ENCODE measurements at places on chromosomes 6 and 20. TPM values are rescaled to one million over a fixed set of nuclear protein-coding genes. Genes with fewer than 3 reads are reported as not detected.

The TGM3 gene
- total RNA-seq = not detected

The ID4 gene
- not detected for total RNA-seq

The HRH3 gene
- total RNA-seq = not detected

The RBM39 gene
- total RNA-seq = 689 TPM

DNA sequence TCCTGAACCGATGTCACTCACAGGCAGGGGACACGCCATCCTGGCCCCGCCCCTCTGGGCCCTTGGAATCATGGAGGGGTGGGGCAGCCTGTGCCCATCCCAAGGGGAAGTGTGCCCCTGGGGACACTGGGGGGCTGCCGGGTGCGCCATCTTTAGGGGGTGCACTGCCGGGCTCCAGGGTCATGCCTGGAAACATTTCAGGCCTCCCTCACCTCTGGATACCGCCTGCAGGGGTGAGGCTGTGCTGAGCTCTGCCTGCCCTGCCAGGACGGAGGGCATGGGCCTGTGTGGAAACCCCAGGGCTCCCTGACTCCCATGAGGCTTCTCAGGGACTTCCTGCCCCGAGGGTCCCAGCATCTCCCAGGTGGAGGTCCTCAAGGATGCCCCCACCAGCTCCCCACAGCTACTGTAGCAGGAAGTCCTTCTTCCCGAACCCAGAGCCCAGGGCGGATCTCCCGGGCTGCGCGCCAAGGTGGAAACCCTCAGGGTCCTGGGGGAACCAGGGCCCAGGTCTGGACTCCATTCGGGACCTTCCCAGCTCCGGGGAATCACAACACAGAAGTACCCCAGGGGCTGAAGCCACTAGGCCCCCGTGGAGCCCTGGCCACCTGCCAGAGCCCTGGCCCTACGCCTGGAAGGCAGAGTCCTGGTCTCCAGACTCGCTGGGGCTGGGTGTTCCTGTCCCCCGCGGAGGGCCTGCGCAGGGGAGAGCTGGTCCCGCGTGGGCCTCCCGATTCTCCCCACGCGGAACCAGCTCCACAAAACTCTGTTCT lies 15.6 kb downstream of the CHRNA4 start:
- H3K27ac ChIP-seq = no peak overlapping the region
- no peak for DNase-seq
- H3K27me3 ChIP-seq = no peaks in the 10 kb centered on the region
- no peaks in the 10 kb centered on the region for H3K36me3 ChIP-seq
- H3K4me1 ChIP-seq = no peaks in the 10 kb centered on the region
- no peak overlapping the region for H3K4me3 ChIP-seq

GRCh38 chr20:2987861-2988260 lies 55.6 kb upstream of the GNRH2 start:
- no peak overlapping the region for H3K4me3 ChIP-seq
- peaks cover 19% of the 10 kb centered on the region for H3K4me1 ChIP-seq
- H3K36me3 ChIP-seq = peaks cover 26% of the 10 kb centered on the region
- H3K27me3 ChIP-seq = no peaks in the 10 kb centered on the region
- no peak overlapping the region for H3K27ac ChIP-seq

GRCh38 chr6:143363299-143363698 lies 87.2 kb downstream of the ADAT2 start:
- no peak overlapping the region for H3K4me3 ChIP-seq
- H3K27me3 ChIP-seq = no peaks in the 10 kb centered on the region
- H3K27ac ChIP-seq = no peak overlapping the region
- H3K36me3 ChIP-seq = no peaks in the 10 kb centered on the region
- no peaks in the 10 kb centered on the region for H3K4me1 ChIP-seq
- no peak for DNase-seq

The CTAGE9 gene
- not detected for total RNA-seq

GRCh38 chr6:42314571-42315258 lies 97.1 kb upstream of the MRPS10 start:
- H3K27ac ChIP-seq = no peak overlapping the region
- H3K27me3 ChIP-seq = no peaks in the 10 kb centered on the region
- peaks cover 7% of the 10 kb centered on the region for H3K4me1 ChIP-seq
- no peak overlapping the region for H3K4me3 ChIP-seq
- DNase-seq = no peak
- H3K36me3 ChIP-seq = no peaks in the 10 kb centered on the region

The SLC22A16 gene
- not detected for total RNA-seq

The C6orf47 gene
- total RNA-seq = 34.0 TPM

GRCh38 chr20:20497242-20497978 lies 129.5 kb downstream of the INSM1 start:
- H3K36me3 ChIP-seq = peaks cover 30% of the 10 kb centered on the region
- no peaks in the 10 kb centered on the region for H3K27me3 ChIP-seq
- H3K4me1 ChIP-seq = no peaks in the 10 kb centered on the region
- no peak for DNase-seq

The LHFPL5 gene
- not detected for total RNA-seq

The NHLRC1 gene
- 1.0 TPM for total RNA-seq

The MYO6 gene
- 0.59 TPM for total RNA-seq

The UBE2C gene
- not detected for total RNA-seq

GRCh38 chr6:46288835-46289234 lies 118.1 kb upstream of the ENPP5 start:
- no peak overlapping the region for H3K27ac ChIP-seq
- no peak overlapping the region for H3K4me3 ChIP-seq
- no peaks in the 10 kb centered on the region for H3K36me3 ChIP-seq
- DNase-seq = no peak

DNA sequence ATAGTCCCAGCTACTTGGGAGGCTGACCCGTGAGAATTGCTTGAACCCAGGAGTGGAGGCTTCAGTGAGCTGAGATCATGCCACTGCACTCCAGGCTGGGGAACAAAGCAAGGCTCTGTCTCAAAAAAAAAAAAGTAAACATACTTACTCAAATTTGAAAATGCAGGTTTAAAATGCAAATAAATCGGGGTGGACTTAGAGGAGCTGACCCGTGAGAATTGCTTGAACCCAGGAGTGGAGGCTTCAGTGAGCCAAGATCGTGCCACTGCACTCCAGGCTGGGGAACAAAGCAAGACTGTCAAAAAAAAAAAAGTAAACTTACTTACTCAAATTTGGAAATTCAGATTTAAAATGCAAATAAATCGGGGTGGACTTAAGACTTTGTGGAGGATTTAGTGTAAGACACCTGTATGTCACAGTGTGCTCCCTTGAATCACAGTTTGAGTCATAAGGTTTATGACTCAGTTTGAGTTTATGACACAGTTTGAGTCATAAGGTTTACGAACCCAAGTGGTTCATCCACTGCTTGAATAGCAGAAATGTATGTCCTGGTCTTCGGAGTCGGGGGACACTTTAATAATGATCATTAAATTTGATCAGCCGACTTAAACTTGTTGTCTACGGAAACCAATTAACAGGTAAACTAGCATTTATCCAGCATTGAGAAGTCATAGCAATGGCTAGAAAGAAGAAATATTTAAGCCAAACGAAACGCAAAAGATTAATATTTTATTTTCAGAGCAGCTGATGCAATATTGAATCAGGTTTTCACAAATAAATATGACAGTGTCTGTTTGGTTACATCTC lies 6.8 kb upstream of the MRPS10 start:
- H3K27me3 ChIP-seq = no peaks in the 10 kb centered on the region
- no peak overlapping the region for H3K4me3 ChIP-seq
- DNase-seq = no peak
- no peak overlapping the region for H3K27ac ChIP-seq
- H3K4me1 ChIP-seq = no peaks in the 10 kb centered on the region

GRCh38 chr6:32931211-32931610 lies 9.6 kb downstream of the HLA-DMB start:
- H3K4me1 ChIP-seq = peaks cover 60% of the 10 kb centered on the region
- no peaks in the 10 kb centered on the region for H3K27me3 ChIP-seq
- no peak overlapping the region for H3K4me3 ChIP-seq

The MACROD2 gene
- 5.3 TPM for total RNA-seq

DNA sequence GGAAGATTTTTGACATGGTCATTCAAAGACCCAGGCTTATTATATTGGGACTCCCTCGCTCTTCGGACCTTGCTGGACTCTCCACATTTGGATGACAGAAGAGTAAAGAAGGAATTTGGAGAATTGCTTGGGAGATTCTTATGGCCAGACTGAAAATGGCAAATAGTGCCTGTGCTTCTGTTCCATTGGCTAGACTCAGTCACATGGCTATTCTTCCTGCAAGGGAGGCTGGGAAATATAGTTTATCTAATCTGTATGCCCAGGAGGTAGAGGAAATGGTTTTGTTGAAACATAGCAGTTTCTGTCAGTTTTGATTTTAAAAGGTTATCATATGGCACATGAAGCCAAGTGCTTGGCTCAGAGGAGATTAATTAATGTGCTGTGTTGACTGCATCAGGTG lies 286.6 kb upstream of the JAG1 start:
- H3K4me3 ChIP-seq = no peak overlapping the region
- no peaks in the 10 kb centered on the region for H3K27me3 ChIP-seq
- H3K27ac ChIP-seq = no peak overlapping the region
- no peaks in the 10 kb centered on the region for H3K4me1 ChIP-seq
- no peaks in the 10 kb centered on the region for H3K36me3 ChIP-seq

The PRSS35 gene
- total RNA-seq = not detected

DNA sequence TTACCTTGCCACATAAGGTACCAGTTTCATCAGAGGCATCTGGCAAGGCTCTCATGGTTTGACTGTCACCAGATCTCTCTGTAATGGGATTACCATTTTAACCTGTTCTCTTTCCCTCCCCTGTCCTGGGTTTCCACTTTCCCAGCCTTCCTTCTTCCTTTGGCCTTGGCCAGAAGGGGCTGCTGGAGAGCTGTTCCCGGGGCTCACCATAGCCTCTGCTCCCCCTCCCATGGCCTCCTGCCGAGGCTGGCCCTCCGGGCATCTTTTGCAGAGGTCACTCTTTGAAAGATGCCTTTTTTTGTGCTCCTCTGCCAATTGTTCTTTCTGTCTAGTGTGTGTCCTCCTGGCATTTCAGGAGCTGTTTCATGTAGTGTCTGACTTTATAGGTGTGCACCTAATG lies 100.7 kb upstream of the SCP2D1 start:
- no peaks in the 10 kb centered on the region for H3K36me3 ChIP-seq
- H3K27ac ChIP-seq = no peak overlapping the region
- H3K4me3 ChIP-seq = no peak overlapping the region
- no peak for DNase-seq

DNA sequence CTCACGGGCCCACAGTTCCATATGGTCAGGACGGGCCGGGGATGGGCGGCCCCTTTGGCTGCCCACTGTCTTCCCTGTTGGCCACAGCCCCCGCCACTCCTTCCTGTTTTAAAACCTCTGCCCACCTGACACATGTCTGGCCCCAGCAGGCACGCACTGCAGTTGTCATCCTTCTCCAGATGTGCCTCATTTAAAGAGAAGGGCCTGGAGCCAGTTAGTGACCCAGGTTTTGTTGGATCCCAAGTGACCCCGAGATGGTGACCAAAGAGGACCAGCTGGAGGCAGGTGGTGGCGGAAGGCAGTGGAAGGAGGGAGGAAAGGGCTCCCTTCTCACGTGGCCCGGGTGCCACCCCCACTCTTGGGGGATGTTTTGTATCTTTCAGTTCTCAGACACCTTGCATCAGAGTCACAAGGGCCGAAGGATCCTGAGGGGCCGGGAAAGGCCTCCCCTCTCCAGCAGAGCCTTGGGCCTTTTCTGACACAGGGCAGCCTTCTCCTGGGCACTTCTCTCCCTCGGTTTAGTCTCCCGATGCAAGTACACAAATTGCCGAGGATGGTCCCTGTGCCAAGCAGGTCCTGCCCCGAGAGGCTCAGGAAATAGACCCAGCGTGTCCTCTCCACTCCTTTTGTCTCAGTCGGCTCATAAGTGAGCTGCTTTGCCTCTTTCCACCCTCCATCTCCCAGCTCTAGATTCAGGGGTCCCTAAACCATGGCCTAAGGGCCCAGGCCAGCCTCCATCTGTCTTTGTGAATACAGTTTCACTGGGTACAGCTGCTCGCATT lies 117.6 kb downstream of the SULF2 start:
- no peaks in the 10 kb centered on the region for H3K4me1 ChIP-seq
- no peak overlapping the region for H3K27ac ChIP-seq
- H3K4me3 ChIP-seq = no peak overlapping the region
- DNase-seq = no peak

GRCh38 chr20:12047838-12048432 lies 130.2 kb downstream of the BTBD3 start:
- no peak overlapping the region for H3K27ac ChIP-seq
- no peaks in the 10 kb centered on the region for H3K27me3 ChIP-seq
- H3K4me3 ChIP-seq = no peak overlapping the region

The SEL1L2 gene
- total RNA-seq = not detected

The SRSF12 gene
- total RNA-seq = not detected

DNA sequence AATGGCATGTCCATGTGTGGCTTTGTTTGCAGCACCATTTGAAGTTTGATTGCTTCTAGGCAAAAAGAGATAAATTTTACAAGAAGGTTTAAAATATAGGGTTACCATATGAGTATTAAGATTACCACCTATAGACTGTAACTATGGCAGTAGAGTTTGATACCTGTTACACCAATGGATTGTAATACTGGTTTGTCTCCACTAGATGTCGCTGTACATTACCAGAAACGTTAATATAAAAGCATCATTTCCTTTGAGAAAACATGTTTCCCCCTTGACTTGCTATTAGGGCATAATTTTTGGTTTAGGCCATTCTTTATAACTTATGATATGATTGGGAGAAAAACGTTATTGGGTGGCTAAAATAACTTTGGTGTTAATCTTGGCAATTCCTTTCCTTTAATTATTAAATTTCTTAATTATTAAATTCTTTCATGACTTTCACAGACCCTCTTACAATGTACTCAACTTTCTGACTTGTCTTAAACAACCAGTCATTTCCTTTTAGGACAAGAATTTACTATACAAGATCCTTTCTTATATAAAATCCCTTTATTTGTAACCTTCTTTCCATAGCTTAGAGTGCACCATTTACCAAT lies 42.8 kb downstream of the HLA-DPB1 start:
- DNase-seq = peak; percentile 82
- no peak overlapping the region for H3K27ac ChIP-seq
- peaks cover 43% of the 10 kb centered on the region for H3K4me1 ChIP-seq
- no peak overlapping the region for H3K4me3 ChIP-seq

The LBP gene
- not detected for total RNA-seq

The MAPK13 gene
- 20.6 TPM for total RNA-seq

The TOX2 gene
- 4.1 TPM for total RNA-seq

DNA sequence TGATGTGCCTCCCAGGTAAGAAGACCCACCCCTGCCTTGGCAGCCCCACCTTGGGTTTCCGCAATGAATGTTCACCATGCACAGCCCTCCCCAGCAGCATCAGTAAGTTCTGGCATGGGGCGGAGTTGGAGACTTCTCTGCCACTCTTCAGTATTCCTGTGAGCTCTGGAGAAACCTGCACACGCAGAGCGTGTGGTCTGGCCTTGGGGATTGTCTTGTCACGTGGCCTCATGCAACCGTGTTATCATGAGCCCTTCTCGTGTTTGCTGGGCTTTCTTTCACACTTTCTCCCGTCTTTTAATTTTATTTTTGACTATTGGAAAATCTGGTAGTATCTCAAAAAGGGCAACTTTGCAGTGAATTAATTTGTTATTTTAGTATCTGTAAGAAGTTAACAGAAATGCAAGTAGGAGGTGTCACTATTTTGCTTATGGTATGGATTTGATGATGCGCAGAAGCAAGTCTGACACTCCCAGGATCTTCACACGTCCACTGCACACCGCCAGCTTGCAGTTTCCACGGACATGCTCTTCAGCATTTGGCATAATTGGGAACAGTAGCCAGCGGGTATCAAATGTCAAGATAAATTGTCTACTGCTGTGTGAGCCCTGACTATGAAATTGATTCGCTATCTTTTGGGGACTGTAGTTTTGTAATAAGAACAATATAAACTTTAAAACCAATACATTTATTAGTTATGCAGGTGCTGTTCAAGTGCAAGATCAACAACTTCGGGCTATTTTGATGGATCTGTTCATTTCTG lies 463.5 kb downstream of the QKI start:
- H3K4me1 ChIP-seq = no peaks in the 10 kb centered on the region
- no peaks in the 10 kb centered on the region for H3K36me3 ChIP-seq
- H3K4me3 ChIP-seq = no peak overlapping the region

GRCh38 chr6:168181876-168182275 lies 102.9 kb upstream of the FRMD1 start:
- H3K27me3 ChIP-seq = no peaks in the 10 kb centered on the region
- H3K27ac ChIP-seq = no peak overlapping the region
- H3K4me1 ChIP-seq = no peaks in the 10 kb centered on the region
- no peak overlapping the region for H3K4me3 ChIP-seq
- no peaks in the 10 kb centered on the region for H3K36me3 ChIP-seq
